ENCODE measurements at places on chromosomes 6 and 20.

GRCh38 chr20:46713957-46714834 is 4.7 kb downstream of the SLC2A10 start:
- DNase-seq, result no peak

DNA sequence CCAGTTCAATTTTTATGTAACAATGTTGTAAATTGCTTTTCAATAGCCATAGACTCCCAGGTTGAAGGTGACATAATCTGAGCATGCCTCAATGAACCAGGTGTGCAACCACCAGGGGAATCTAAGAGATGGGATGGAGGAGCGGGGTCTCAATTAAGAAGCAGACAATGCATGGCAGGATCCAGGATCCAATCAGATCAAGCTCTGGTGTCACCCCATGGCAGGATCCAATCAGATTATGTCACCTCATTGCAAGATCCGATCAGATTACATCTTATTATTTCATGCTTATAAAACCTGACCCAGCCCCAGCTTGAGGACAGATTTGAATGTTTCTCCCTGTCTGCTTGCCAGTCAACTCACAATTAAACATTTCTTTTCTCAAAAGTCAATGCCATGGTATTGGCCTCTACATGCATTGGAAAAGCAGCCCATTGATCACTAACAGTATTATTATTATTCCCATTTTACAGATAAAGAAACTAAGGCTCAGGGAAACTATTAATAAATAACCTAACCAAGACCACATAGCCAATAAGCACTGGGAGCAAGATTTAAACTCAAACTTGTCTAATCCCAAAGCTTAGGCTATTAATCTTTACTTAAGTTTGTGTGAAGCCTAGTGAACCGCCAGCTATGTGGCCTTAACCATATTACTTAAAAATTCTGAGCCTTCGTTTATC is 14.3 kb upstream of the SIRT5 start:
- DNase-seq, result no peak

DNA sequence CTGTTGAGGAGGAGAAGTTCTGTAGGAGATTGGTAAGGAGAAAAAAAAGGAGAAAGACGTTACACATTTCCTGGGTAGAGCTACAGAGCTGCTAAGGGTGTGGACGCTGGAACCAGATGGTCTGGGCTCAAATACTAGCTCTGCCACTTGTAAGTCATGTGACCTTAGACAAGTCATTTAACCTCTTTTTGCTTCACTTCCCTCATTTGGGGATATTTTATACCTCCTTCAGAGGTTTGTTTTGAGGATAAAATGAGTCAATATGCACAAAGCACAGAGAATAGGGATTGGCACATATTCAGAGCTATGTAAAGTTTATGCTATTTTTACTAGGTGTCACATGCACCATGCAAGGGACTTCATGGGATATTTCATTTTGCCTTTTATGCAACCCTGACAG is 708.8 kb downstream of the DHX35 start:
- DNase-seq, result no peak

DNA sequence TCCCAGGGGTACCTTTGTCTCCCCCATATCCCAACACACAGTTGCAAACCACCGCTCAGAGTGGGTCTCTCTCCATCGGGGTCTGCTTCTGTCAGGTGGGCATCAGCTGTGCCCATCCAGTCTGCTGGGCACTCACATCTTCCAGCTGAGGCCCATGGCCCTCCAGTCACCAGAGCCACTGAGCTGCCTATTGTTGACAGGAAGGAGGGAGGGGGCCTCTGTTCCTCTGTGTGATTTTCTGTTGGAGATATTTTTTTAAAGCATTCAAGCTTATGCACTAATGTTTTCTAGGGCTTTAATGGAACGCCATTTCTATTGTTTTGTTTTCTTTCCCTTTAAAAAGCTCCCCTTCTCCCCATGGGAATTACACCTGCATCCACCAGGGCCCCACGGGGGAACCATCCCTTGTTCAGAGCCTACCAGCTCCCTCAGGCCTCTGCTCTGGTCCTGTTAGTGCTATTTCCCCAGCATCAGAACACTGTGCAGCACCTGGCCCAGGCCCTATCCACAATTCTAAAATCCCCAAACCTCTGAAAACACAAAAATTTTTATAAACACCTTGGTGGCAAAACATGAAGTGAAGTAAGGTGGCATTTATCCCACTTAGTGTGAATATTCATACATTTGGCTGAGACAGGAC is 326.2 kb downstream of the CD83 start:
- no peak for DNase-seq

DNA sequence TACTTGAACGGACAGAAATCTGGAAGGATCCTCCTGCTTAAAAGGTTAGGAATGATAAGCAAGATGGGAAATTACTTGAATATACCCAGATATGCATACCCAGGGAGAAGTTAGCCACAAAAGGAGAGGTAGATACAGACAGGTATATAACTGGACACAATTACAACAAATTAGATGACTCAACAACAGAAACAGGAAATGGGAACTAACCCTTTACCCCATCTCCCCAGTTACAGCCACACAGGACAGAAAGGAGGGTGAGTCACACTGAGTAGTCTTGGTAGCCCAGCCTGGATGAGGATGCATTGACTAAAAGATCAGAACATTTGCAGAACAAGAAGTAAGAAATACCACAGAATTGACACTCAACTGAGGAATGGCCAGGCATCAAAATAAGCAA is 61.2 kb downstream of the C6orf52 start:
- peak; percentile 4 for DNase-seq

- no peak for DNase-seq
These were observed 12.9 kb upstream of the OCSTAMP start for GRCh38 chr20:46563170-46563859.

DNA sequence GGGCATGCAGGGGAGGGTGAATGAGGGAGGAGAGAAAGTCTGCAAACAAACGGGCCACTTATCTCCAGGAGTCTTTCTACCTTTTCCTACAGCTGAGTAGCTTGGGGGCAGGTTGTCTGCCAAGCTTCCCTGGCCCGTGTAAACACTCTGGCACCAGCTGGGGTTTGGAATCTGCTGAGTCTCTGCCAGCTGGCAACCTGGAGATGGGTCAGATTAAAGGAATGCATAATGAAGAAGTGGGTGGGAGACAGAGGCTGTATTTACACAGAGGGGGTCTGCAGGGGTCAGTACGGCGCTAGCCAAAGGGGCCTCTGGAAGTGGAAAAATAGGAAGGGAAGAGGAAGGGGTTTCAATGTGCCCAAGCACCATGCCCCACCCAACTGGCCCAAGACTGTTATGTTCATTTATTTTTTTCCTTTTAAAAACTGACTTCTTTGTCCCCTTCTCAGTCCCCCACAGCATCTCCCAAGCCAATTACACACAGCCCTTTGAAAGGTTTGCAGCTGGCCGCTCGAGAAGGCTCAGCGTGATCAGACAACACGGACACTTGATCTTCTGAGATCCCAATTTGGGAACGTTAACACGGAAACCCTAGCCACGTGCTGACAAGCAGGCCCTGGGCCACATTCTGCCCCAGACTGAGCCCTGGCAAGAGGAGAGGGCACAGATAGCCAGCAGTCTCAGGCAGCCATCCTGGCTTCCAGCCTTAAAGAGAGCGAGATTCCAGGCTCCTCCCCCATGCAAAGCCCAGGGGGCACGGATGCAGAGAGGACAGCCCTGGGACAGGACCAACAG is 25.2 kb downstream of the TRAM2 start:
- peak; percentile 64 for DNase-seq

DNA sequence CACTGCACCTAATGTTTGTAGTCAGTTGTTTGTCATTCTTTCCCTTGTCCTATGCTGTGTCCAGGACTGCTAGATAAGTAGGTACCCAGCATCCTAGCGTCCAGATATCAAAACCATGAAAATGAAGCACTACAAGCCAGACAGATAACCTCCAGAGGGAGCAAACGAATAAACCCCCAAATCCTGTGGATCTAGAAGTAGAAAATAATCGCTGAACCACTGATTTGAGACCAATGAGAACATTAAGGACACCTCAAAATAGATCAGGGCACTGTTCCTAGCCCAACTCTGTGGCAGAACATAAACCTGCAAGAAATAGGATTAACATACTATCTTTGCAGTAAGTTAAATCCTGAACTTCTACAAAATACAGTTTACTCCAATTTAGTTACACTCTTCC is 1.1 kb upstream of the KLHL32 start:
- no peak for DNase-seq

DNA sequence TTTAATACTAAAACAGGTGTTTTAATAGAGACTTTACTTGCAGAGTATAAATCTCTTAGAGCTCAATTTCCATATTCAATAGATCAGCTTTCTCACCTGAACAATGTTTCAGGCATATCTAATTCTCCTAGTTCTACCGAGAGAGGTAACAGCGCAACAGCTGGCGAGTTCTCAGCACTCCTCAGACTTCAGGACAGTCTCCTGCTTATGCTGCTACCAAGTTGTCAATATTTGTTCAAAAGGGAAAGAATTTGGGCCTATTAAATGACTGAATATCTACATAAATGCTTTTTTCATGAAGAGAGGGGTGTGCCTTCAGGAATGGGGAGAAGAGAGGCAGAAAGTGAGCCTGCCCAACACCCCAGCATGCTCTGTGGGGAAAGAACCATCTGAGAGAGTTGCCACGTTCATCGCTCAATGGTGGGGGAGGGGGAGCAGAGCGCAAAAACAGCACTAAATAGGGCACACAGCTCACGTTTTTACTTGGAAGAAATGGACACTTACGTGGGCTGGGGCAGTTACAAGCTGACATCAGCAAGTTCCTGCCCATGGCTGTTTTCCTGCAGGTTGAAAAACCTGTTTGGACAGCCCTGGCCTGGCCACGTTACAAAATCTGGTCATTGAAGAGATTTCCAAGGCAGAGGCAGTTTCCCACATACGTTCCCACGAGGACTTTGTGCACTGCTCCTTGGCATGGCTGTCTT is 38.0 kb downstream of the EZR start:
- no peak for DNase-seq

DNA sequence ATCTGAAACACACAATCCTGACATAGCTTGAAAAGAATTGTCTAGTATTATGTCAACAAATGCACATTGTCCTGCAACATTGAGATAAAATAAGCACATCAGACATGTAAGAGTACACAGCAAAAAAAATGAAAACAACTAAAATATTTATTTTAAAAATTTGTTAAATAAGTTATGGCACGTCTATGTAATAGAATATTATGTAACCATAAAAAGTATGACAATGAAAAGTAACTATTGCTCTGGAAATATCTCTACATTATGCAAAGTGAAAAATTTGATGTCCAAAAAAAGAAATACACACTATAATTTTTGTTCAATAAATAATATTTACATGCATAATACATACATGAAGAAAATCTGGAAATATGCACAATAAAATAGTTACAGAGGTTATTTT is 9.3 kb upstream of the ID4 start:
- DNase-seq, result no peak

DNA sequence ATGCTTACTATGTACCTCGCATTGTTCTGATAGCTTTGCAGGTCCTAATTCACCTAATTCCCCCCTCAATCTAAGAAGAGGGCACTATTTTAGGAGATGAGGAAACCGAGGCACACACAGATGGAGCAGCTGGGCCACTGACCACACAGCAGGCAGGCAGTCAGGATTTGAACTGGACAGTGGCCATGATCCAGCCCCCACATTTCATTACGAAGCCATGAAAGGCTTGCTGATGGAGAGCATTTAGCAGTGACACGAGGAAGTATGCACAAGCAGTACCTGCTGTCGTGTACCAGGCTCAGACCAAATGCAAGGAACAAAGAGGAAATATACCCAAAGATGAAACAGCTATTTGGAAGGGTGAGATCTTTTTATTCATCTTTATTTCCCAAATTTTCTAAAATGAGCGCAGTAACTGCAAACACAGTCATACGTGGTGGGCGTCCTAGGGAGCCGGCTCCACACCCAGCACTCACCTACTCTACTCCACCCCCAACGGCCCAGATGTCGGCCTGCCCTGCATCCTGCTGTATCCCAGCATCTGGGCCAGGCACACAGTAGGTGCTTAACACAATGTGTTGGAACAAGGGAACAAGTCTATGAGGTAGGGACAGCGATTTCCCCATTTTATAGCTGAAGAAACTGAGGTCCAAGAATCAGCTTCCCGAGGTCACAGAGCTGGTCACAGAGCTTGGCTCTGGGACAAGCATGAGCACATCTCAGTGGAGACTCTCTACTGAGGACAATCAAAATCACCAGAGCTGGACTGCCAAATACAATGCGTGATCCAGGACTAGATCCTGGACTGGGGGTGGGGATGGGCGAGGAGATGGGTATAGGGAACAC is 15.0 kb downstream of the PREX1 start:
- peak; percentile 44 for DNase-seq

DNA sequence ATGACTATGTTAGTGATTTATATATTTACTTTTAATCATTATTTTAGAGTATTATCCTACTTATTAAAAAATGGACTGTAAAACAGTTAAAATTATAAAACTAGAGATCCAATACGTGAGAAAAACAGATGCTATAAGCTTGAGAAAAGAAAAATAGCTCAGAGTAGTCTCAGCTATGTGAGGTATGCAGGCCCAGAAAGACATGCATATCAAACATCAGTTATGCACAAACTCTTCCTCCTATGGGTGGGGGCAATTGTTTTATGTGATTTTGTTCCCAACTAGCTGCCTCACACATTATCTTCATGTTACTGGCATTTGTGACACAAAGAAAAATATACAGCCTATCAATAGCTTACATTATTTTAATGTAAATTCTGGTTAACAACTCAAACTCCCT is 28.8 kb downstream of the RARS2 start:
- no peak for DNase-seq

DNA sequence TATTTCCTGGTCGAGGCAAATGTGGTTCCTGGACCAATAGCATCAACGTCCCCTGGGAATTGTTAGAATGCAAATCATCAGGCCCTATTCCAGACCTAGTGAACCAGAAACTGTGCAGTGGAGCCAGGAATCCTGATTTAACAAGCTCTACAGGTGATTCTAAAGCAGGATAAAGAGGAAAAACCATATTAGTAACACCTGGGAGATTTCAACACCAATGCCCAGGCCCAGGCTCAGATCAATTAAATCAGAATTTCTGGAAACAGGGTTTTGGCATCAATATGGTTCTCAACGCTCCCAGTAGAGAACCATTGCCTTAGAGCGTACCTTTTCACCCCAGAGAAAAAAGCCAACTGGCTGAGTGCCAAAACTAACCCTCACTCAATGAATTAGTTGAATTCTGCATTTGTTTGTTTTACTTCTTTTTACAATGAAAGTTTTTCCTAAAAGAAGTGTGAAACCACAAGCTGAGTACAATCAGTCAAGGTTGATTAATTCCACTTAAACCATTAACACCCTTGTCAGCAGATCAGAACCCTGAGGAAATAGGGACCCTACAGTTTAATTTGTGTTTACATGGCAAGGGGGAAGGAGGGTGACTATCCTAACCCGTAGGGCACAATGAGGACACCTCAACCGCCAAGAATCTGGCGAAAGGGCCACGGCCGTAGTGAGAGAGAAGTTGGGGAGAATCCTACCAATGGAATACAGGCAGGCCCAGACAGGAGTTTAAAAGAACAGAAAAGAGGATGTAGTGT is 34.9 kb upstream of the LOC128125822 start:
- no peak for DNase-seq

DNA sequence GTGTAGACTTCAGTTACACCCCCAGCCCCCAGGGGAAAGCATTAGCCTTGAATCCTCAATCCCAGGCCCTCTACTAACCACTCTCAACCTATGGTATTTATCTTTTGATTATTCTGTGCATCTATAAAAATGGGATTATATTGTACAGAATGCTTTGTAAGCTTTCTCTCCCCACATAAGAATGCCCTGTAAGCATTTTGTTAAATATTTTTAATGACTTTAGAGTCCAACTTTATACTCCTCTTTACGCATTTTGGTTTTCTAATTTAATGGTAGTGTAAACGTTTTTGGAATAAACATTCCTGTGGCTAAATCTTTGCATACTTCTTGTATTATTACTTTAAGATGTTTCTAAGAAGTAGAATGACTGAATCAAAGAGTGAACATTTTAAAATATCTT is 35.4 kb downstream of the FBXO9 start:
- no peak for DNase-seq

- no peak for DNase-seq
These were observed 536.9 kb downstream of the HACE1 start for GRCh38 chr6:104322841-104323240.

Measured in fibroblast of villous mesenchyme (primary cell).